ENCODE measurements at places on chromosomes 7 and 10.

- no peak for DNase-seq
Measured at GRCh38 chr7:80413383-80413945, 98.4 kb downstream of the GNAT3 start.

GRCh38 chr10:76358743-76359395 lies 927.4 kb downstream of the LRMDA start:
- no peak for DNase-seq

- no peak for DNase-seq
Measured at GRCh38 chr7:73612598-73613269, 11.6 kb downstream of the MLXIPL start.

DNA sequence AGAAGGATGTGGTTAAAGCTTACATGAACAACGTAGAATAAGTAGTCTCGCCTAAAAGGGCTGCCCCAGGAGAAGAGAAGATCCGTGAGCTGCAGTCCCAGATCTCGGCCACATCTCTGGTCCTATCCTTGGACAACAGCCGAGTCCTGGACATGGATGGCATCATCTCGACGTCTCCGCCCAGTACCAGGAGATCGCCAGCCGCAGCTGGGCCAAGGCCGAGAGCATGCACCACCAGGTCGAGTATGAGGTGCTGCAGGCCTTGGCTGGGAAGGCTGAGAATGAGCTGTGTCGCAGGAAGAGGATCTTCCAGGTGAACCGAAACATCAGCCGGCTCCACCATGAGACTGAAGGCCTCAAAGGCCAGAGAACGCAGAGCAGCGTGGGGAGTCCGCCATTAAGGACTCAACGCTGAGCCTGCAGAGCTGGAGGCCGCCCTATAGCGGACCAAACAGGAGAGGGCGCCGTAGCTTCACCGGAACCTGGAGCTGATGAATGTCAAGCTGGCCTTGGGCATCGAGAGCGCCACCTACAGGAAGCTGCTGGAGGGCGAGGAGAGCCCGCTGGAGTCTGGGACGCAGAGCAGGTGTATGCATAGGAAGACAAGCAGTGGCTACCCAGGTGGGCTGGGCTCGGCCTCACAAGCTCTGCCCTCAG lies 22.2 kb downstream of the LIPK start:
- DNase-seq: peak; percentile 68

DNA sequence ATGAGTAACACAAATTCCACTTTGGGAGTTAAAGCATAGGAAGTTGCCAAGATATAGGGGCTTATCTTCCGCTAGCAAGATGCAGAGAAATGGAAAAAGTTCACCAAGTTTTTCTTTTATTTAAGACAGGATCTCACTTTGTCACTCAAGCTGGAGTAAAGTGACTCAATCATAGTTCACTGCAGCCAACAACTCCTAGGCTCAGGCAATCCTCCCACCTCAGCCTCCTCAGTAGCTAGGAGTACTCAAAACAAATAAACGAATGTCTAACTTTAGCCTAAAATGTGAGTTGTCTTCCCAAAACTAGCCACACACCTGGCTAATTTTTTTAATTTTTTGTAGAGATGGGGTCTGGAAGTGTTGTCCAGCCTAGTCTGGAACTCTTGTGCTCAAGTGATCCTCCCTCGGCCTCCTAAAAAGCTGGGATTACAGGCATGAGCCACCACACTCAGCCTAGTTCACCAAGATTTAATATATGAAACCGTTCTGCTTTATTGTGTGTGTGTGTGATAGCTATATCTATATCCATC lies 9.9 kb downstream of the VIM start:
- DNase-seq: no peak

Data from activated naive CD4-positive, alpha-beta T cell treated with anti-CD3 and anti-CD28 coated beads for 36 hours (primary cell).